ENCODE measurements at places on chromosomes 4 and X.

DNA sequence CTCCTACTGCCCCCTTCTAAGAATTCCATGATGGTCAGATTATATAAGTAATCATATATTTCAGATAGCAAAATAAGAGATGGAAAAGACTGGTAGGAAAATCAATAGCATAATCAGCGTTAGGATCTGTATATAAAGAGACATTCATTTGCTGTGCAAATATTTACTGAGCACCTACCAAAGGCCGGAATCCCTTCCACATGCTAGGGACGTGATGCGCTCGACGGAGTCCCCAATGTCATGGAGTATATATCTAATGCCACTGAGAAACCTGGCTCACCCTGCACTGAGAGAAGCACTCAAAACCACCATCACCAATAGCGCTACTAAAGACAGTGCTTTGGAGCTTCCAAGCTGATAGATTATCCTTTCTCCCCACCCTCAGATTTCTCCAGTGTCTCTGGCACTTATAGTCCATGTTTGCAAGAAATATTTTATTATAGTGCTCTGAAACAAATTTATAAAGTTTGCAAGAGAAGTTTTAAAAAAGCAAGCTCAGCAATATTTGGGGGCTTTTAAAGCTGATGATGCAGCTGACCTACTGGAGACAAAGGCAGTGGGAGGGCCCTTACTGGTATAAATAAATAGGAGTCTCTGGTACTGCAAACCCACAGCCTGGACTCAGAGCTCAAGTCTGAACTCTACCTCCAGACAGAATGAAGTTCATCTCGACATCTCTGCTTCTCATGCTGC is at the start of gene CXCL13:
CXCL13 (plus strand) TSS at position 611 of the 693 bp plus-strand sequence; CDS start at position 657, 46 bp downstream.
- DNase-seq: no peak

- no peak for DNase-seq
These were observed 41.1 kb downstream of the RFC1 start for GRCh38 chr4:39324897-39325613.

DNA sequence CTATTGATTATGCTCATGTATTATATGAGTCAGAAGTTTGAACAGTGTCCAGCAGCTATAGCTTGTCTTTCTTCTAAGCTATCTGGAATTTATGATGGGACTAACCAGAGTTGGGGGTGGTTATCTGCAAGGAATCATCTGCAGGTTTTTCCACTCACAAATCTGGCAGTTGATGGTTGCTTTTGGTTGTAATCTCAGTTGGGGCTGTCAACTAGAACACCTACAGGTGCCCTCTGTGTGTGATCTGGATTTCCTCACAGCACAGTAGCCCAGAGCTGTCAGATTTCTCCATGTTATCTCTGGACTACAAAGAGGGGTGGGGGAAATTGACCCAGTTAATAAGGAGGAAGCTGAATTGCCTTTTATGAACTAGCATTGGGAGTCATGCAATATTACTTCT is 51.4 kb upstream of the MAP9 start:
- DNase-seq: no peak

- DNase-seq: no peak
These were observed 100.2 kb downstream of the MAB21L2 start for GRCh38 chr4:150682126-150682525.

All from stimulated activated CD8-positive, alpha-beta memory T cell treated with anti-CD3 and anti-CD28 coated beads, Interleukin-15, amount 100 ng/mL, for 4 hours (primary cell).